ENCODE measurements at places on chromosomes 3 and 15.
A peak's percentile ranks its signal among the peaks of the same experiment; 100 is the strongest.

DNA sequence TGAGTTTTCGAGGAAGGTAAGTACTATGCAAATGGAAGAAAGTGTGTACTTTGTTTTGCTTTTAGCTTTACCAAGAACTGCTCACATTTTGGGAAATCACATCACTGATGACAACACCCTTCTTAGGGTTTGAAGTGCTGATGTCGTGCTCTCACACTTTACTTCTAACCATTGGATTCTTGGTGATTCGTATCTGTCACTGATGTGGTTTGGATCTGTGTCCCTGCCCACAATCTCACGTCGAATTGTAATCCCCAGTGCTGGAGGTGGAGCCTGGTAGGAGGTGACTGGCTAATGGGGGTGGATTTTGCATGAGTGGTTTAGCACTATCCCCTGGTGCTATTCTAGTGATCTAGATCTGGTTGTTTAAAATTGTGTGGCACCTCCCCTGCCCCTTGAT lies 75.4 kb upstream of the RGMA start:
- DNase-seq = no peak

DNA sequence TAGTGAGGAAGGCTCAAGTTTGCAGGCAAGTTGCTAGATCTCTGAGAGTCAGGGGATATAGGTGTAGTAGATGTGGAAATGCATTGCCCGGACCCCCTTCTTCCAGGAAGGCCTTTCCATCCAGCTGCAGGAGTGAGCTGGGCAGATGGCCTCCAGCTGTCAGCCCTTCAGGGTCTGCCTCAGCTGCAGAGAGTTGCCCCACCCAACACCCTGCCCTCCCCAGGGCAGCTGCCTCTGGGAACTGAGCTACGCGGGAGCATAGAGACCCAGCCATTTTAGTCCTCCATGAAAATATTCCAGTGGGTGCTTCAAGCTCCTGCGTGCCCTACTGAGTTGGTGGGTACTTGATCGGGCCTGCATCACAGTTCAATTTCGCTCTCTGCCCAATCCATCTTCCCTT lies 29.6 kb downstream of the SPG21 start:
- no peak for DNase-seq

DNA sequence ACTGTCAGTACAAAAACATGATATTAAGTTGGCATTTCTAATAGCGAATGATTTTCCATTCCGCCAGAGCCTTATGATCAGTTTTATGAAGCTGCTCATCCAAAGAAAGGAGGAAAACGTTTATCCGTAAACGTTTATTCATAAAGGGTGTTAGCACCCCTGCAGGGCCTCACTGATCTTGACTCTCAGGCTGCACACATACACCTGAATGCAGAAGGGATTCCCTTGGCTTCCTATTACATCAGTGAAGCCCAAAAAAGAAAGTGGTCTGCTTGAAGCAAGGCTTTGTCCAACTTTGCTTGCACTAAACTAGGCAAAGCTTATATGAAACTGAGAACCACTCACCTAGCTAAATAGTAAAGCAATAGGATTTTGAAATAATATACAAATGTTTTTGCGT lies 659.5 kb upstream of the CADM2 start:
- no peak for DNase-seq

DNA sequence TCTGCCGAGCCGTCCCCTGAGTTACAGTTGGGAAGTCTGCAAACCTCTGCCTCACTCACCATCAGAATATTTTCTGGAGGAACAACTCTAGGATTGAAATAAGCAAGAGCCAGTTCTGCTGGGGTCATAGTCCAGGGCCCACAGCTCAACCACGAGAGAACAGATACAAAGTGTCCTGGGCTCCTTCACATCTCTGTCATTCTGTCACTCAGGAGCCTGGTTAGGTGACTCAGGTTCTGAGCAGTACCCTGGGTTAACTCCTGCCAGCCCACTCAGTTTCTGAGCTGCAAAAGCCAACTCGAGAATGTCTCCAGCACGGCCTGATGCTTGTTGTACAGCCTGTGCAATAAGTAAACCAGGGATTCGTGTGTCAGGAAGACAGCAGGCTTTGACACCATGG lies 155.7 kb downstream of the SLCO3A1 start:
- no peak for DNase-seq

- no peak for DNase-seq
These were observed 297.9 kb downstream of the RYR3 start for GRCh38 chr15:33608714-33609113.

DNA sequence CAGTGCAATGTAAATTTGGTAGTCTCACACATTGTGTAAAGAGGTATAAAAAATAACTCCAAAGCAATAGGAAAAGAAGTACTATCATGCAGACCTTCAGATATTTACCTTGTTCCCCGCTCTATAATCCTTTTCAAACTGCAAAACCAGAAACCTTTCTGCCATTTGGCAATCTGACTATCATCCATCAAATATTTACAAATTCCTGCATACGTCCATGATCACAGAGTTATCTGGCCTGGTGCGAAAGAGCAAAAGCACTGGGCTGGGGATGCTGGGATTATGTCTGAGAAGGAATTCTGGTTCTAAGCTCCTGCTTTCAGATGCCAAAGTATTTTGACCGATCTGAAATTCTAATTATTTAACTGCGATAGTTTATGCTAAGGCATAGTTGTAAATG lies 143.1 kb downstream of the RORA start:
- DNase-seq = no peak

DNA sequence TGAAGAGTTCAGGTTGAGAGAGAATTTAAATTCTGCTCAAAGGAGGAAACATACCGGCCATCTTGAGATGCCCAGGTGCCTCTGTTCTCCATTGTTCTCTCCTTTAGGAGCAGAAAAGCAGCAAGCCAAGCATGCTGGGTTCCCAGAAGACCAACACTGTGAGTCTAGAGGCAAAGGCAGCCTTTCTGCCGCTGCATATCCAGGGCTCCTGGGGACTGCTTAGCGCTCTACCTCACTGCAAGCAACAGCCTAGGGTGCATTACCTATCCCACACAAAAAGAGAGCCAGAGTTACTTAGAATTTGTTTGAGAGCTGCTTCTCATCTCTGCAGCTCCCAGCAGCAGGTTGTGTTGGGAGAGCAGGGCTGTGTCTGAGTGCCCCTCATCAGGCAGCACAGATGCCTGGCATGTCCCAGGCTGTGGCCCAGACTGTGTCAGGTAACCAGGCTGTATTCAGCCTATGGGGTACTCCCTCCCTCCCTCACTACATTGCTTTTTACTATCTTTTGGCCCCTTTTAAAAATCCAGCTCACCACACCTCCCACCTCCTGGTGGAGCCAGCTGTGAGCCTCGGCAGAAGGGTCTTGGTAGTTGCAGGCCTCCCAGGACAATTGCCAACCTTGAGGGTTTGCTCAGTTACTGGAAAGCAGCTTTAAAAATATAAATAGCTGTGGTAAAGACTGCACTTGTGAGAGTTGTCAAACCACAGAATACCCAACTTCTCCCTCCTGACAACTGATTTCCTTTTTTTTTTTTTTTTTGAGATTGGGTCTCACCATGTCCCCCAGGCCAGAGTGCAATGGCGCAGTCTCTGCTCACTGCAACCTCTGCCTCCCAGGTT lies 30.2 kb downstream of the BCL2L10 start:
- DNase-seq = peak; percentile 93

GRCh38 chr15:89101302-89102193 lies 13.3 kb downstream of the ABHD2 start:
- no peak for DNase-seq

DNA sequence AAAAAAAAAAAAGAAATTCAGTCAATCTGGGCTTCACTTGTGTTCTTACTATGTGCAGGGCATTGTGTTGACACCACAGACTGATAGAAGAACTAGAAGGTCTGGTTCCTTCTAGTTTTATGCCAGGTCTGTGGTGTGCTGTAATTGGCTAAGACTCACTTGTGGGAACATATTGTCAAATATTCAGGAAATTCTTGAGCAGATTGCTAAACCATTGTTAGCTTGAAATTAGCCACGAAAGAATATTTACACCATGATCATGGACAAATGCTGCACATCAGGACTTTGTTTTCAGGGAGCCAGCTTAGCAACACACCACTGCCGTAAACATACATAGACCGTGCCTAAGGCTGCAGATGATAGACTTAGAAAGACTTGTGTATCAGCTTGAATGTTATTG lies 74.6 kb downstream of the GTPBP8 start:
- DNase-seq = no peak

GRCh38 chr3:194977356-194977755 lies 291.7 kb downstream of the FAM43A start:
- DNase-seq = no peak

GRCh38 chr3:64667887-64668581 lies 19.8 kb downstream of the ADAMTS9 start:
- no peak for DNase-seq

DNA sequence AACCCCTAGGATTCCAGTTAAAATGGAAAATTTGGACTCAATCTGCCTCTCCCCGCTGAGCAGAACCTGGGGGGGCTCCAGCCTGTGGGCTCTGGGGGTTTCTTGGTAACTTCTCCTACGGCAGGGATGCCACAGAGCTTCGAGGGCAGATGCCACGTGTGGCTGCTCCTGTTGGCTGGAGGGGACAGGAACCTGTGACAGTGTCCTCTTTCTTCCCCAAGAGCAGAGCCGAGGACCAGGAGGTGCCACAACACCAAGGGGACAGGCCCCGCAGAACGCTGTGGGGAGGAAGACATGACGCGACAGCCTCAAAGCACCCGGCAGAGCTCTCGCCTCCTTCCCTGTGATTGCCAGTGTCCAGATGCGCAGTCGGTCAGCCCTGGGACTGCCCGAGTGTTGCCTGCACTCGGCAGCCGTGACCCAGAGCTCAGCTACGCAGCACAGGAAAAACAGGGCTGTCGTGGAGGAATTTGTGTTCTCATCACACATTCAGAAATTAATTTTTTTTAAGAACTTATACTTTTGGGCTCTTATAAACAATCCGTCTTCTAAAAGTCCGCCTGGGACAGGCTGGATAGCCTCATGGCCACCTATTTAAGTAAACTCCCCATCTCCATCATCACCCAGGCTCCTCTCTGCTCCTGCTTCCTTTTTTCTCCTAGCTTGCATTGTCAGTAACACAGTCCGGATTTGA lies 131.9 kb upstream of the MEF2A start:
- no peak for DNase-seq

DNA sequence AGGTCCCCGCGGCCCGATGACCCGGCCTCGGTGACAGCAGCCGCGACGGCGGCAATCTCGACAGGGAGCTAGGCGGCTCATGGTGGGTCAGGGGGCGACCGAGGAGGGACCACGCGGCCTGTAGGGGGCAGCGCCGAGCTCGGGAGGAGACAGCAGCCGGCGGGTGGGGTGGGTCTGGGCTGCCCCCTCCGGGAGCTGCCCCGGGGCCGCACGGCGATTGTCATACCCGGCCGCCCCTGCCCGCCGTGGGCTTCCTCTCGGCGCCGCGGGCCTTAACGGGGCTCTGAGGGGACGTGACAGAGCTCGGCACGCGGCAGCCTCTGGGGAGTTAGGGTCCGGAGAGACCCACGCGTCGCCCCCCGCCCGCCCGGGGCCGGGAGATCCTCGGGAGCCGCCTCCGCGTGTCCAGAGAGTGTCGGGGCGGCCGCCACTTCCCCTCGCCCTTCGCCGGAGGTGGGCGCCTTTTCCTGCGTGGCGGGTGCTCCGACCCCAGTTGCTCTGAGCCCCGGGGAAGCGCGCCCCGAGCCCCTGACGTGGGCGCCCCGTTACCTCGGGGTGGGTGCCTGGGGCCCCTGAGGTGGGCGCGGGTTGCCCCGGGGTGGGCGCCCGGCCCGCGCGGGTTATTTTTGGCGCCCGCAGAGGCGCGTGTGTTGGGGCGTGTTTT lies 539 bp upstream of the PLCL2 start:
- DNase-seq = peak; percentile 28

DNA sequence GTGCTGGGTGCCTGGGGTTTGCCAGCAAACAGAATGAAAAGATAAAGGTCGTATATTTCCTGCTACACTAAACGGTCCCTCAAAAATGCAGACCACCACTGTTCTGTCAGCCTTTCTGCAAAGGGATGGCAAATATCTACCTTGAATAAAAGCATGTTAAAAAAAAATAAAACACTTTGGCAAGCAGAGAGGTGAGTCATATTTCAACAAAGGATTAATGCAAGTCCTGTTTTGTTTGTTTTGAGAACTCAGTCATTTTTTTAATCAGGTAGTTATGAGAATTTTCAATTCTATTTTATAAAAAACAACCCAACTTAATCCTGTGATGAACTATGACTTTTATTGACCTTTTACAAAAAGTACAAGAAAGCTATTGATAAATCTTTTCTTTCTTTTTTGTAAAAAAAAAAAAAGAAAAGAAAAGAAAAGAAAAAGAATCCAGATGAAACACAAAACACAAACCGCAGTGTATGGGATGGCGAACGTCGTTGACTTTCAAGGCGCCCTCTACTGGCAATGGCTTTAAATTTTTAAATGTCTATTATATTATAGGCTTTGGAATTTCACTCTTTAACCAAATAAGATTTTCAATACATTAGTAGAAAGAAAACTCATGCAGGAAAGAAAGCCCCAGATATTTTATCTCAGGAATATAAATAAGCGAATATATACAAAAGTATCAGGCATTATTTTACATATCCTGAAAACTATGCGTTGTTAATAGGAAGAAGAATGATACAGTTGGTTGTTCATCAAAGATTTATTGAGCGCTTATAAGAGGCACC lies 87.8 kb downstream of the NCEH1 start:
- peak; percentile 42 for DNase-seq

- peak; percentile 3 for DNase-seq
These were observed 32.2 kb upstream of the DPPA4 start for GRCh38 chr3:109369510-109369909.

DNA sequence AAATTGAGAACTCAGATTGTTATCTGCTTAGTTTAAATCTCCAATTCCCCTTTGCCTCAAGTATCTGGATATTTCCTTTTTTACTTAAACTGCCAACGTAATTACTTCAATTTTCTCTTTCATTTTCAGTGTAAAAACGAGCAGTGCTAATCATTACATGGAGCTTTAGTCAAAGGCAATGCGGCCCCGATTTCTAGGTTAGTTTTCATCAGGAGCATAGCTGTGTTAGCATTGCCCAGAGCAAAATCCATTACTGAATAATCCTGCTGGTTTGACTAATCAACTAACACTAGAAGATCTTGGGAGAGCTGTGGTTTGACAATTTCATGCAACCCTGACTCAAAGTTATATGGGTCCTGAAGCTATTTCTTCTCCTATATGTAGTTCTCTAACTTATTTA lies 46.2 kb downstream of the ZPLD1 start:
- no peak for DNase-seq

- no peak for DNase-seq
These were observed 296.5 kb upstream of the AZI2 start for GRCh38 chr3:28645149-28645548.

DNA sequence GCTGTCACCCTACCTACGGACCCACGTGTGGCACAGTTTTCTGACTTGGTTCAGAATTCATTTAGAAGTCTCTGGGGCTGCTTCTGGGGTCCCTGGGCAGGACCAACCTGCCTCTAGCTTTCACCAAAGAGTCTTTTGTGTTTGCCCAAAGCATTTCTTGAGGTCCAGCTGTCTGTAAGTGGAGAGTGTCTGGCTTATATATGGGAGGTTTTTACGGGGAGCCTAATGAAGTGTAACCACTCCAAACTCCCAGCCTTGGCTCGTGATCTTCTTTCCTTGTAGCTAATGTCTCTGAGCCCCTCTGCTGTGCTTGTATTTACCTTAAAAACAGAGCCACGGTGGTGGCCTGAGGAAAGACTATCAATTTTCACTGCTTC lies 109.0 kb upstream of the CTDSPL start:
- no peak for DNase-seq

GRCh38 chr3:1609416-1609815 lies 489.2 kb upstream of the CNTN4 start:
- peak; percentile 4 for DNase-seq

Data from NB4 (cell line).